Activated CD8-positive, alpha-beta T cell treated with anti-CD3 and anti-CD28 coated beads, Interleukin-2, amount 10 ng/mL, durations not matched to agents 7 days and 5 days (primary cell): ENCODE measurements at places on chromosomes 6 and 20.

GRCh38 chr6:64733433-64733832 is 973.6 kb downstream of the EYS start:
- no peak for DNase-seq

DNA sequence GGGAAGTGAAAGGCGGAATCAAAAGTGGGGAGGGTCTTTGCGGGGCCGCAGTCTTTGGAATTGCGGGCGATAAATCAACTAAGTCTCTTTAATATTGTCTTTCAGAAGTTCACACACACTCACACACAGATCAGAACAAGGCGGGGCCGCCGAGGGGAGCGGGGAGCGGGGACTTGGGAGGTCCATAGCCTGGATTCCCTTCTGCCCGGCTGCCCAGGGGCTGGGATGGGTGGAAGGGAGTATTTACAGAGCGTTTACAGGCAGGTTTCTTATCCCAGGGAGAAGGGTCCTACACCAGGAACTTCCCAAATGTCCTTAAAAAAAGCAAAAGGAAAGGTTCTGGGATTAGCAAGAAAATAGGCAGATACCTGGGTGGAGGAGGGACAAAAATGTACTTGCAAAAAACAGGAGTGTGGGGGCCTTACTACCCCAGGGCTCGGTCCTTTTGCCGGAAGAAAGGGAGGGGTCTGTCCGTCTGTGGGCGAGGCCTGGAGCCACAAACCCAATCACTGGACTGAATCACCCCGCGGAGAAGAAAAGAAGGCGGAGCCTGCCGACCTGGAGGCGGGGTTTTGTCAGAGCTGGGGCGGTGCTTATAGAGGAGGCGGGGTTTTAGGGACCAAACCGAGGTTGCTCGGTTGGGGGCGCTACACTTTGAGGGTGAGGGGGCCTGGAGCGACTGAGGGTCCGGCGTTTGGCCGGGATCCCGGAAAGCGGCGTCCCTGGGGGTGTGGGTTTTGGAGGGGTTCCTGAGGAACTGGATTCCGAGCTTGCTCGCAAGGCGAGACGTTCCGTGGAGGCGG is 3.2 kb downstream of the PRRT1 start:
- peak; percentile 68 for DNase-seq

GRCh38 chr6:37872373-37872745 is 52.8 kb downstream of the ZFAND3 start:
- no peak for DNase-seq

- DNase-seq: no peak
Measured at GRCh38 chr6:2956930-2957685, 14.3 kb downstream of the SERPINB6 start.

- no peak for DNase-seq
Measured at GRCh38 chr20:41440882-41441281, 74.3 kb upstream of the EMILIN3 start.

DNA sequence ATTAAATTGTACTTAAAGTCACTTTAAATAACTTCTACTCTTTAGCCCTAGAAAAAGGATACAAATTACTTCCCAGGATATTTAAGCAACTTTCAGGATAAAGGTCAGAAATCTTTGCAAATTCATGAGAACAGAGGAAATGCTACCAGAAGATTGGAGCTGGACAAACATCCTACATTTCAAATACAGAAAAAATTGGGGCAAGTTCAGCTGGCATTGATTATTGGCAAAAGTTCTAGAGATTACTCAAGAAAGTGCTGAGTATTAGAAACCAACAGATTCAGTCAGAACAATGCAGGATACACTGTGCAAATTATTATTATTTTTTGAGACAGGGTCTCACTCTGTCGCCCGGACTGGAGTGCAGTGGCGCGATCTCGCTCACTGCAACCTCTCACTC is 6.0 kb downstream of the SLC22A23 start:
- no peak for DNase-seq

DNA sequence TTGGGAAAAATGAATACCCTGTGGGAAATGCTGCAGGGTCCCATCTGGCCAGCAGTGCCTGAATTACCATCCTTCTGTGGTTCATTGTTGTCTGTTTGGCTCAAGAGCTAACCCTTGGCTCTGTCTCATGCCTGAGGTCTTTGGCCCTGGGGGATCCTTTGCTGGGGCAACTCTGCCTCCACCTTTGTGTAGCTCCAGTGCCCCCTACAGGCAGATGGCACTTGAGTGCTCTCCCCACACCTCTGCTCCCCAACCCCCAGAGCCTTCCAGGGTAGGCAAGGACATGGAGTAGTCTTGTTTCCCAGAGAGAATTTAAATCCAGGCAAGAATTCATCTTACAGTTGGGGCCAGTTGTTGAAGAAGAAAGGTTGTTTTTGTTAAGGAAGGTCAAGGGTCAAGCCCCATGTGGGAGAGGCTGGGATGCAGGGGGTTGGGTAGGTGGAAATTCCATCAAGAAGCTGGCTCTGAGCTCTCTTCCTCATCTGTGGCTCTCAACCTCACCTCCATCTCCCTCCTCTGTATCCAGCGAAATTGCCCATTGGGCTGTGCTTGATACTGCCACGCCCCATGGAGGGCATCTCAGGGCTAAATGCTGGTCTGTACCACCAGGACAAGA is 44.2 kb downstream of the ZNF831 start:
- peak; percentile 86 for DNase-seq

GRCh38 chr6:79605061-79605460 is 26.1 kb upstream of the SH3BGRL2 start:
- no peak for DNase-seq

GRCh38 chr6:18792866-18793265 is 405.7 kb downstream of the RNF144B start:
- no peak for DNase-seq

- no peak for DNase-seq
Measured at GRCh38 chr6:34723203-34723602, 26.6 kb upstream of the ILRUN start.

GRCh38 chr6:56242346-56242745 is 5.0 kb downstream of the COL21A1 start:
- no peak for DNase-seq

DNA sequence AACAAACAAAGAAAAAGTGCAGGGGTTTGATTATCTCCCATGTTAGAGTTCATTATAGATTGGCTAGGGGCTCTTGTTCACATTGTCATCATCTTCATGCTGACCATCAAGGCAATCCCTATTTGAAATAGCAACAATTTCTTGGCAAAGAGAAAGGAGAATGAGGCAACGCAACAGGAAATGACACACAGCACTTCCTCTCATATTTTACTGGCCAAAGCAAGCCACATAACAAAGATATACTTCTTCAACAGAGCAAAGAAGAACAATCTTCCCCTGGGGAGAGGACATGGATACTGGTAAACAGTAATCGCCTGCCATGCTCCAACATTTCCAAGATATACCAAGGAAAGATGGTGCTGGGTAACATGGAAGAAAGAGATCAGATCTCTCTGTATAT is 29.8 kb downstream of the EPM2A start:
- no peak for DNase-seq

DNA sequence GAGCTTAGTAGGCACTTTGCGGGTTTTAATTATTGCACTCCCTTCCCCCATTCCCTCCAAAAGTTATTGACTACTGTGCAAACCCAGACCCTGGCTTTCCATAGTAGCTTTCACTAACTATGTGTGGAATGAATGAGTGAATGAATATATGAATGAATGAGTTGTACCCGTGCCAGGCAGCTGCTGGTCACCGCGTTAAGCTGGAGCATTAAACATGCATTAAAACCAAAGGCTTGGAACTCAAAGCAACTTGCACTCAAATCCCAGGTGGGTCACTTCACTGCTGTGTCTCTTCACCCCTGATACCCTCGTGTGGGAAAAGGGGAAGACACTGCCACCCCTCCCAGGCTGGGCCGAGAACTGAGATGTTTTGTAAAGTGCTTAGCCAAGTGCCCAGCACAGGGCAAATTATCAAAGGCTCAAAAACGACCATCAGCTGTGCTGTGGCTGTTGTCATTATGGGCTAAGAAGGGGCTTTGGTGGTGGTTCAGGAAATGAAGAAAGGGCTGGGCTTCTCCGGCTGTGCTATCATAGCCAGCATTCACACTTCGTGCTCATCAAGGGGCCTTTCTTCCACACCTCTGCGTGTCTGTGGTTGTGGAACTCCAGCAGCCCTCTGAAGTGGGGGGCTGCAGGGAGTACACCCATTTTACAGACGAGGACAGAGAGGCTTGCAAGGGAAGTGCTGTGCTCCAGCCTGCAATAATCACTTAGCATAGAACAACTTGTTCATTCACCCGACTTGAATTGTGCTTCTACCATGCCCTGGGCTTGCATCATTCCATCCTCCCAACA is 60.2 kb upstream of the STX16 start:
- no peak for DNase-seq

- DNase-seq: no peak
Measured at GRCh38 chr6:22001396-22002027, 295.3 kb downstream of the PRL start.

DNA sequence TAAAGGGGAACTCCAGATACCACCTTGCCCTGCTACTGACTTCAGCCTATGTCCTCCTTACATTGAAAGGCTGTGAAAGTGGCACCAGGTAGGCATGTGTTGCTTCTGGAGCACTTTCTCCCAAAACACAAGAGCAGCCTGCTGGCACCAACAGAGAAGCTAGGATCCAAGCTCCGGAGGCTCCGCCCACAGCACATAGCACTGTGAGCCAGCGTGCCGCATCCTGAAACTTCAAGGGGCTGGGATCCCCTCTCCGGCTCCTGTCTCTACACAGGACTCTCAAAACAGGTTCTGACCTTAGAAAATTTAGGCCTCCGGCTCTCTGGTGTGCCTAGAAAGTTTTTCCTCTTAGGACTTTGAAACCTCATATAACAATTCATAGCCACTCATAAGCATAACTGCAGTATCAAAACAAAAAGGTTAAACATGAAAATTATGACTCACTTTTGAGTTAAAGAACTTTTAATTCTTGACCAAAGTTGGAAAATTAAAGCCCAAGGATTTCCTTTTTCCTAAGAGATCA is 41.1 kb downstream of the EZR start:
- DNase-seq: no peak

DNA sequence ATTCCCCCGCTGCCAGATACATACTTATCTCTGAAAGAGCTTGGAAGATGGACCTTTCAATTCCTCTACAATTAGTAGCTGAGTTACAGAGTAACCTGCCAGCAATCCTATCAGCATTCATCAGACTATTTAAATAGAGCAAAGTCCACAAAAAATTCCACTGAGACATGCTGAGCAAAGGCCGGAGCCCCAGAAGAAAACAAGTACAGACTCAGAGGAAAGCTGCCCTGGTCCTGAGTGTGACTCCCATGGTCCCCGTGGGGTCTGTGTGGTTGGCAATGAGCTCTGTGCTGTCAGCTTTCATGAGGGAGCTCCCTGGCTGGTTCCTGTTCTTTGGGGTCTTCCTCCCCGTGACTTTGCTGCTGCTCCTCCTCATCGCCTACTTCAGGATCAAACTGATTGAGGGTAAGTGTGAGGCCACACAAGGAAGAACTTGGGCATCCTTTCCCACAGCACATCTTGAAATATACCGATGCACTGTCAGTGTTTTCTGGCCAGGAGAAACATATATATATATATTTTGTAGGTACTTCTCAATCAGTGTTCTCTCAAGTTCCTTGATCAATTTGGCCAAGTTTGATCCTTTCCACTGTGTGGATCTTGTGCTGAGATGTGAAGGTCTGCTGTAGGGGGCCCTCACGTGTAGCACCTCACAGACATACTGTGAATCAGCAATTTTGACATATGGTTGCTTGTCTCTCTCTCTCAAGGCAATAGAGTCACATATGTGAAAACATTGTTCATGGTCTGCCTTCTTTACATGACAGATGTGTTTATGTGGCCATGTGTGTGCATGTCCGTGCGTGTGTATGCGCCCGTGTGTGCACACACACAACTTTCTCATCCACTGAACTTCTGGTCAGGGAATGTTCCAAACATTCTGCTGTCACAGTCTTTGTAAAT is at the start of gene SMLR1:
TSS of gene SMLR1 (plus strand) at position 160 of the 903 bp plus-strand sequence. CDS start at position 168, 8 bp downstream.
- no peak for DNase-seq
